Activated CD4-positive, CD25-positive, alpha-beta regulatory T cell treated with anti-CD3 and anti-CD28 coated beads, Interleukin-2, amount 50 U/mL, for 24 hours (primary cell): ENCODE measurements at places on chromosomes 6 and 20.

GRCh38 chr6:12102350-12102749, 90.2 kb downstream of the HIVEP1 start:
- ATAC-seq: no peak

GRCh38 chr20:1526896-1527295, 30.6 kb downstream of the SIRPD start:
- ATAC-seq: no peak

DNA sequence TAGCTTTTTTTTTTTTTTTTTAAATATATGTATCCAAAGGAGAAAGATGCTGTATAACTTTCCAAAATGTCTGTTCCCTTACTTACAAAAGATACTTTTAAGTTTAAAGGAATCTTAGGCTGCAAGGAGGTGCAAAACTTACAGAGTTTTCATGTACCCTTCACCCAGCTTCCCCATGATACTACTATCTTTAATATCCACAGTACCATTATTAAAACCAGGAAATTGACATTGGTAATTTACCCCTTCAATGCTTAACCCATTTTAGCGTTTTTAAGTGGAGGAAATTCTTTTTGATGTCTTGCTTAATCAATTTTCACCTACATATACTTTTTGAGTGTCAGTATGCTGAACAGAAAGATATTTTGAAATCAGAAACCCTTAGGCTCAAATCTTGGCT, 310.9 kb downstream of the PRL start:
- ATAC-seq: no peak

GRCh38 chr6:69286331-69286730, 510.5 kb downstream of the LMBRD1 start:
- ATAC-seq: no peak

DNA sequence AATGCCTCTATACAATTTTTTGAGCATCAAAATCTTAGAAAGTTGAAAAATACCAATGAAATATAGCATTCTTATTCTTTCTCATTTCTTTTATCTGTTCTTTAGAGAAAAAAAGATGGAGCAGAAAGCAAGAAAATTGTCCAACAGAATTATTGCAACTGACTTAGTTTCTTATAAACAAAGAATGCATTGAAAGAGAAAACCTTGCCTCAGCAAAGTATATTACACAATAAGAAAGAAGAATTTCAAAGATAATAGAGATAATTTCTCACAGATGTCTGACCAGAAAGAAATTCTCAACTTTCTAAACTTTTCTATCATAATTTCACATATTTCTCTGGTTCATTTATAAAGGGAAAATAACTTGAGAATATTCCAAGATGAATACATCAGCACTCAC, 47.0 kb upstream of the PRND start:
- no peak for ATAC-seq

DNA sequence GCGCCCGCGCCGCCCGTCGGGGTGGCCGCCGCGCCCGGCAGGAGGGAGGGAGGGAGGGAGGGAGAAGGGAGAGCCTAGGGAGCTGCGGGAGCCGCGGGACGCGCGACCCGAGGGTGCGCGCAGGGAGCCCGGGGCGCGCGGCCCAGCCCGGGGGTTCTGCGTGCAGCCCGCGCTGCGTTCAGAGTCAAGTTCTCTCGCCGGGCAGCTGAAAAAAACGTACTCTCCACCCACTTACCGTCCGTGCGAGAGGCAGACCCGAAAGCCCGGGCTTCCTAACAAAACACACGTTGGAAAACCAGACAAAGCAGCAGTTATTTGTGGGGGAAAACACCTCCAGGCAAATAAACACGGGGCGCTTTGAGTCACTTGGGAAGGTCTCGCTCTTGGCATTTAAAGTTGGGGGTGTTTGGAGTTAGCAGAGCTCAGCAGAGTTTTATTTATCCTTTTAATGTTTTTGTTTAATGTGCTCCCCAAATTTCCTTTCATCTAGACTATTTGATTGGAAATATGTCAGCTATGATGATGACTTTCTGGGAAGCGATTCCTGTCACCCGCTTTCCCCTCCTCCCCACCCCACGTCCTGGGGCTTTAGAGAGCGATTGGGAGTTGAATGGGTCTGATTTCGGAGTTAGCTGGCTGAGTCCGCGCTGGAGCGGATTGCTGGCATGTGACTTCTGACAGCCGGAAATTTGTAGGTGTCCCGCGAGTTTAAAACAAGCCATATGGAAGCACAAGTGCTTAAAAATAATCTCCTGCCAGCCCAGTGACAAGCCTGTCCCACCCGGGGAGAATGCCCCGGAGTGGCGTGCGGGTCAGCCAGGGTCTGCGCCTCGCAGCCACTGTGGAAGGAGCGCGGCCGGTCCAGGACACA, 1.1 kb downstream of the ESR1 start:
- no peak for ATAC-seq

GRCh38 chr20:57911512-57912226, 201.9 kb upstream of the PMEPA1 start:
- ATAC-seq: no peak

DNA sequence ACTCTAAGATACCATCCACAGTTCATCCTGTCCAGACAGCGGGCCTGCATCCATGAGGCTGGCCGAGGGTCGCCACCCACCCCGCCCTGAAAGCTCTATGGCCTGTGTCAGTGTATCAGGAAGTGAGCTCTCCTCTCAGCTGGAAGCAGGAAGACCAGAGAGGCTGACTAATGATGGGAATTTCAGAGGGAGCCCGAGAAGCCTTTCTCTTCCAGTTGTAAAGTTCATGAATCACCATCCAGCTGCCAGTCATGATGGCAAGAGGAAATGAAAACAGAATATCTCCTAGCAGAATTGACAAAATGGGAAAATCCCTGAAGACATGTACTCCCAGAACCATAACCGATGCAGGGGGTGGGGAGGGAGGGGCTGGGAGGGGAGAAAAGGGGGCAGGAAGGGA, 109.6 kb upstream of the RPS6KA2 start:
- ATAC-seq: no peak

- no peak for ATAC-seq
These were observed 16.9 kb upstream of the KIF16B start for GRCh38 chr20:16590041-16590633.

DNA sequence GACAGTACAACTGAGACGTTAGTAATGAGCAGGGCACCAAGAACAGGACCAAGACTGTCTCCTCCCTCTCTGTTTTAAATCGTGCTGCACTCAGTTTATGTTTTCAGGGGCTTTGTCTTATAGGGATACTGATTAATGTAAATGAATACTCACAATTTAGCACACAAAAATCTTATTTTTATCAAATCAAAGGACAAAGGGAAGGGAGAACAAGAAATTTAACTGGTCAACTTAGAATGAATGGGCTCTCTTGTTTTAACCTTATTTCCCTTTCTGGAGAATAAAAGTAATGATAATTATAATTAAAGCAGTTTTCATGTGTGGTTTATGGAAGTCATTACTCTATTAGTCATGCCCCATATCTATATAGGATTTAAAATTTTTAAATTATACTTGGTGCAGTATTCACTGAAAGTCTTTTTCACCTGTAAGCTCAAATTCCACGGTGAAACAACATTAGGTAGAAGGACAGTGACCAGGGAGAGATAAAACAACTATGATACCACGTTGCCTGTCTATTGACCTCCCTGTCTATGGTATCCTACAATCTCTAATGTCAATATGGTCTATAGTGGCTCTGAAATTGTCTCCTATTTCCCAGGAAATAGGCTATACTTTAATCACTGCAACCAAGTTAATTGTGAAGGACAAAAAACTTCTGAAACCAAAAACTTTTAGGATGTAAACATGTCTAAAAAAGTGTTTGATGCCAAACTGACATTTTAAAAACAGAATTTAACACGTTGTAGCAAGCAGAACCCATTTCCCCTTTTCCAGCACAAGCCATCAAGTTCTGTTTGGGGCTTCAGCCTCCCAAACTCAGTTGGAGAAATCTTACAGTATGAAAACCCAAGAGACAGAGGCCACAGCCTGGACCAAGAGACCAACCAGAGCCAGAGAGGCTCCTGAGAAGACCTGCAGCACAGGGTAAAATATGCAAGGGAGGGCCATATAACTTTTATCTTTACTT, 15.0 kb downstream of the ELOVL5 start:
- no peak for ATAC-seq

DNA sequence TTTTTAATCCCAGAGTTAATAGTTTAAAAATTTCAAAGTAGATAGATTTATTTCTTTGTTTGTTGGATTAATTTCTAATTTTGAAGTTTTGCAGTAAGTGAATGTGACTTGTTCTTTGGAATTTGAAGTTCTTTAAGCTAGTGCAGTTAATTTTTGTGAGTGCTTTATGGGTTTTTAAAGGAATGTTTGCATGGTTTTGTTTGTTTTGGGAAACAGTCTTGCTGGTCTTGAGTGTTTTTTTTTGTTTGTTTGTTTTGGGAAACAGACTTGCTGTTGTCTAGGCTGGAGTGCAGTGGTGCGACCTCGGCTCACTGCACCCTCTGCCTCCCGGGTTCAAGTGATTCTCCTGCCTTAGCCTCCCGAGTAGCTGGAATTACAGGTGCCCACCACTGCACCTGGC, 9.5 kb downstream of the PANK2 start:
- ATAC-seq: no peak

- ATAC-seq: no peak
These were observed 55.0 kb downstream of the QKI start for GRCh38 chr6:163469459-163469985.

GRCh38 chr6:33073431-33073871, at the start of gene HLA-DPA1:
HLA-DPA1 (minus strand) TSS chr6:33073649.
- ATAC-seq: peak; percentile 70

GRCh38 chr6:15658181-15658744, 4.6 kb downstream of the DTNBP1 start:
- ATAC-seq: no peak

DNA sequence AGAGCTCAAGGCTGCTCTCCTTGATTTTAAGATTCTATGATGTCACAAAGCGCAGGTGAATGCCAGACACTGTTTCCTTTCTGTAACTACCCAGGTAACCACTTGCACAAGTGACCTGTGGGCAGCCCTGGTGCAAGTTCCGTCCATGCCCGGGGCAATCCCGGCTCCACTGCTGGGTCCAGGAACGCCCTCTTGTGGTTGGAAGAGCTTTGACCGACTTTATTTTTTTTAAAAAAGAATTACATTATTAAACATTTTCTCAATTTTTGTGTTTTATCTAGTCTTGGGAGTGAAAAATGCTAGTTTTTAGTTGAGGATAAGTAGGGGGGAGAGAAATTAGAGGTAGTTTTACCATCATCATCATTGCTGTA, 695.2 kb downstream of the QKI start:
- no peak for ATAC-seq

DNA sequence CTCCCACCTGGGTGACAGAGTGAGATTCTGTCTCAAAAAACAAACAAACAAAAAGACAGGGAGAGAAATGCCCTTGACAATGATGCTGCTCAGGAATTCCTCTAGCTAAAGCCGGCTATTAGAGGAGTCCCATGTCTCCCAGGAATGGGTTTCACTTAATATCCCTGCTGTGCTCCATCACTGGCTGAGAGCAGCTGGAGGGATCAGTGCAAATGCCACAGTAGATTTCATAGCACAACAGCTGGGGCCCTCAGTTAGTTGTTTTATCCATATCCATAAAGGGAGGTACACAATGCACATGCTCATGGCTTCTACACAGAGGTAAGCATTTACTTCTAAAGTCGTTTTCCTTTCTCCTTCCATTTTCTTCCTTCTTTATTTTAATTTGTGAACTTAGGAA, 742.0 kb upstream of the POU3F2 start:
- no peak for ATAC-seq

DNA sequence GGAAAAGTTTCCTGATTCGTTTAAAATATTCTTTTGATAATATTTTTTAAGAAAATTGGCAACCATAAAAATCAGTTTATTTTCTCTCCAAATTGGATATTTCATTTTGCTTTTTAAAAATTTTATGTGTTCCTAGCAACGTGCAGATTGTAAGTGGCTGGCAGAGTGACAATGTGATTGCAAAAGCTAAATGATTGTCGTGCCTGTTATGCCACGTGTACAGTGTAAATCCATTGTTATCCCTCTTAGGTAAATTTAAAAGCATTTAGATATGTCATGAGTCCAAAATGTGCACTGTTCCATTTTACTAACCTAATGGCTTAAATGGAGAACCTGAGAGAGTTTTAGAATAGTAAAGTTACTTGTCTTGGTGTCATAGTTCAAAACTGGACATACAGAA, 94.4 kb upstream of the ADGRF4 start:
- no peak for ATAC-seq

DNA sequence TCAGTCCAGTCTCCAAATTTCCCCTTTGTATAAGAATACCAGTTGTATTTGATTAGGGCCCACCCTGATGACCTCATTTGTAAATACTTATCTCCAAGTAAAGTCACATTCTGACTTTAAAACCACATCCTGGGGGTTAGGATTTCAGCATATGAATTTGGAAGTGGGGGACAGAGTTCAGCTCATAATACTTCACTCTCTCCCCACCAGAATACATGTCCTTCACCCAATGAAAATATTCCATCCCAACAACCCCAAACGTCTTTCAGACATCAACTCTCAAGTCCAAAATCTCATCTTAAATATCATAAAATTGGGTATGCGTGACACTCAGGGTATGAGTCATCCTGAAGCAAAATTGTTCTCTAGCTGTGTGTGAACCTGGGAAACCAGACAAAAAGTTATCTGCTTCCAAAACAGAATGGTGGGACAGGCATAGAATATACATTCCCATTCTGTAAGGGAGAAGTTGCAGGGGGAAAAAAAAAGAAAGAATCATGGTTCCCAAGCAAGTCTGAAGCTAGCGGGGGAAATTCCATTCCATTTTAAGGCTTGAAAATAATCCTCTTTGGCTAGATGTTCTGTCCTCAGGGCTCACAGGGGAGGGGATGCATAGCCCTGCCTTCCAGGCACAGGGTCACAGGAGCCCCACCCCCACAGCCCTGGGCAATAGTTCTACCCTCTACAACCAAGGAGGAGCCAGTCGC, 113.9 kb downstream of the ADAT2 start:
- no peak for ATAC-seq

DNA sequence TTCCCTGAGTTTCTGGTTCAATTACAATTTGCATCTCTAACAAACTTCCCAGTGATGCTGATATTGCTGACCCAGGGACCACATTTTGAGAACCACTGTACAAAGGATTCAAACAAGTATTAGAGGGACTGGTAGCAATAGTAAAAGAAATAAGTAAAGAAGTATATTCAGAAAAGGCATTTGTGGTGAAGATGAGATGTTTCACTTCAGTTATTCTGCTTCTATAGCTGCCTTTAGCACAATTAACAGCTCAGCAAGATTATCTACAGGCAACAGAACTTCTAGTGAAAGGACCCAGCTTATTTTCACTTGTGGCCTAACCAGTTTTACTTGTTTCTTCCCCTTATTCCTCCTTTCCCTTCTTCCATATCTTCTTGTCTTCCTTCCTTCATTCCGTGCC, 149.4 kb downstream of the PHF3 start:
- no peak for ATAC-seq
